Stimulated activated CD4-positive, alpha-beta T cell treated with anti-CD3 and anti-CD28 coated beads, Interleukin-2, amount 100 ng/mL, for 24 hours (primary cell): ENCODE measurements at places on chromosomes 11 and 22.

DNA sequence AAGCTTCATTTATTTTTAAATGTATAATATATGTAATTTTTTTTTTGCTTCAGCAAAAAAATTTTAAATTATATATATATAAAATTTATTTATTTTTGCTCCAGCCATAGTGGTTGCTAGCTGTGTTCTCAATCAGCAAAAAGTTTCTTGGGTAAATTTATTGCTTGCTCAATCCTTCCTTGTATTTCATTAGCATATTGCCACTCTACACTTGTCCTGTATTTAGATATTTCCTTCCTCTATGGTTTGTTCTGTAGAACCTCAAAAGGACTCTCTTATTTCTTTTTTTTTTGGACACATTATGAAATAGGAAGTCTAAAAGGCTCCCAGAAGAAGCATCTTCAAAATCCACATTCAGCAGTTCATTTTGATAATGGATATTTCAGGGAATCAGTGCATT lies 2.3 kb downstream of the PTPRJ start:
- DNase-seq: no peak

GRCh38 chr11:68117853-68118470 lies 3.2 kb downstream of the CHKA start:
- no peak for DNase-seq

GRCh38 chr11:74694136-74694930 lies 36.9 kb downstream of the CHRDL2 start:
- DNase-seq: no peak

DNA sequence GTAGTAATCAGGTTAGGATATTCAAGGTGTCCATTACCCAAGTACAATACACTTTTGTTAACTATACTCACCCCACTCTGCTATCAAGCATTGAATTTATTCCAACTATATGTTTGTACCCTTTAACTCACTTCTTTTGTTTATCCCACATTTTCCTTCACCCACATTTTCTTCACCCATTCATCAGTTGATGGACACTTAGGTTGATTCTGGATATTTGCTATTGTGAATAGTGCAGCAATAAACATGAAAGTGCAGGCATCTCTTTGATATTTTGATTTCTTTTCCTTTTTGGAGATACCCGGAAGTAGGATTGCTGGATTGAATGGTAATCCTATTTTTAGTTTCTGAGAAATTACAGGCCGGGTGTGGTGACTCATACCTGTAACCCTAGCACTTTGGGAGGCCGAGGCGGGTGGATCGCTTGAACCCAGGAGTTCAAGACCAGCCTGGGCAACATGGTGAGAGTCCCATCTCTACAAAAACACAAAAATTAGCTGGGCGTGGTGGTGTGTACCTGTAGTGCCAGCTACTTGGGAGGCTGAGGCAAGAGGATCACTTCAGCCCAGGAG lies 6.5 kb downstream of the TMEM25 start:
- DNase-seq: no peak

GRCh38 chr11:31943056-31943780 lies 132.1 kb upstream of the PAX6 start:
- DNase-seq: no peak

- DNase-seq: no peak
Observed at GRCh38 chr11:68128682-68129327, 7.6 kb upstream of the CHKA start.
